ENCODE measurements at places on chromosomes 13 and 19.
A peak's percentile ranks its signal among the peaks of the same experiment; 100 is the strongest.

- DNase-seq: no peak
Observed at GRCh38 chr13:59478908-59479307, 684.8 kb downstream of the DIAPH3 start.

- peak; percentile 82 for DNase-seq
Observed at GRCh38 chr19:6273701-6274601, 5.8 kb downstream of the MLLT1 start.

- peak; percentile 56 for DNase-seq
Observed at GRCh38 chr19:10797541-10798256, 38.3 kb downstream of the TMED1 start.

DNA sequence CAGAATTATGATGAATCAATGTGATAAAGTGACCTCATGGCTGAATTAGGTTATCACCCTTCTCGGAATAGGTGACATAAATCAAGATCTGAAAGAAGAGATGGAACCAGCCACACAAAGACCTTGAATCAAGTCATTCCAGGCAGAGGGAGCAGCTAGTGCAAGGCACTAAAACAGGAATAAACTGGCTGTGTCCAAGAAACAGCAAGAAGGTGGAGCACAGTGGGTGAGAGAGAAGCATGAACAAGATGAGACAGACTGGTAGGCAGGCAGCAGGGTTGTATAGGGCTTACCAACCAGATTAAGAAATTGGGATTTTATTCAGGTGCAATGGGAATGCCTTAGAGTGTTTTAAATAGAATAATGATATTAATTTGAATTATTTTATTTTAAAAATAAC lies 470.3 kb downstream of the PCDH20 start:
- no peak for DNase-seq

GRCh38 chr13:41312176-41312500 lies 1.1 kb downstream of the NAA16 start:
- DNase-seq: peak; percentile 28

DNA sequence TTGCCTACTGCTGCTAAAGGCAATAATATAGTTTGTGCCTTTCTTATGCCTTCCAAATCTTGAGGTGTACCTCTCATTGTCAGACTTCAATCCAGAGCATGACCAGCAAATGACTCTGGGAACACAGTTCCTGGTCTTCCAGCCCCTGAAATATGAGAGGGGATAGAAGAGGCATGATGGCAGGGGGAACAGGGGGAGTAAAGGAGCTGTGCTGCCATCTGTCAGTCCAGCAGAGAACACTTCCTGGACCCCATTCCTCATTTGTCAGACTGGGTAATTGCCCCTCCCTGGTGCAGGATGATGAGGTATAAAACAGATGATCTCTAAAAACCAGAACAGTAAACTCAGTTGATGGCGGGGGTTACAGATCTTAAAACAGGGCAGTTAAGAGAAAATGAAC lies 618.7 kb downstream of the DIAPH3 start:
- no peak for DNase-seq

DNA sequence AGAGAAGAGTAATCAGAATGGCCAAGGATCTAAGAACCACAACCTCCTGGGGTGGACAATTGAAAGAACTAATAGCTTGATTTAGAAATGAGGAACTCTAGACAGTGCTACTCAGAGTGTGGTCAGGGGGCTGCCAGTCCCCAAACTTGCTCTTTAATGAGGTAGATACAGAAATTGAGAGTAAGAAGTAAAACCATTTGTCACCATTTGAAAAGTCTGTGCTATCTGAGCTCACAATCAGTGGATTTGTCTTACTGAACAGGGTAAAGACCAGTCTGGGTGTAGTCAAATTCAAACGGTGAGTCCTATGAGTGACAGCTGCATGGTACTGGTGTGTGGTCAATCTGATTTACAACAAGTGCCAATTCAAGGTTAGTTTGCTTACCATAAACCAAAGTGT lies 118.9 kb downstream of the KL start:
- DNase-seq: no peak

DNA sequence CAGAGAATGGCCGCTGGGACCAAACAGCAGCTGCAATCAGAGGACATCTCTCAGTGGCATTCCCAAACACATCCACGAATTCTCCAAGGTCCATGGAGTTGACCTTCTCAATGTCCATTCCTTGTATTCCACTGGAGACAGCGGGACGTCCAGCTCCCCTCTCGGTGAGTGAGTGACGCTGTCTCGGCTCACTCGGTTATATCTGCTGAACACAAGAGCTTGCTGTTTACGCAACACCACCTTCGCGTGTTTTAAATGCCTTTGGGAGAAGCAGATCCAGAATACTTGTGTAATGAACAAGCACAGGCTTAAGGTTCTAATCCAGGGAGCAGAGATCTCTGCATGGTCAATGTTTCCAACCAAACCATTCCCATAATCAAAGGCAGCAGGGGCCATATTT lies at the start of gene URAD:
Gene URAD, minus strand, starts transcription at position 174 of the 400 bp plus-strand sequence. Its CDS starts 56 bp downstream, at position 118.
- DNase-seq: no peak

GRCh38 chr19:55581823-55582223 lies 1.2 kb upstream of the ZNF579 start:
- DNase-seq: no peak

GRCh38 chr13:36724141-36724540 lies 50.3 kb downstream of the SERTM1 start:
- DNase-seq: no peak

- peak; percentile 72 for DNase-seq
Observed at GRCh38 chr19:5987077-5987818, 9.3 kb upstream of the RANBP3 start.

GRCh38 chr13:31380715-31381114 lies 180.9 kb downstream of the B3GLCT start:
- DNase-seq: no peak

- no peak for DNase-seq
Observed at GRCh38 chr19:45553464-45553863, 31.1 kb downstream of the OPA3 start.

DNA sequence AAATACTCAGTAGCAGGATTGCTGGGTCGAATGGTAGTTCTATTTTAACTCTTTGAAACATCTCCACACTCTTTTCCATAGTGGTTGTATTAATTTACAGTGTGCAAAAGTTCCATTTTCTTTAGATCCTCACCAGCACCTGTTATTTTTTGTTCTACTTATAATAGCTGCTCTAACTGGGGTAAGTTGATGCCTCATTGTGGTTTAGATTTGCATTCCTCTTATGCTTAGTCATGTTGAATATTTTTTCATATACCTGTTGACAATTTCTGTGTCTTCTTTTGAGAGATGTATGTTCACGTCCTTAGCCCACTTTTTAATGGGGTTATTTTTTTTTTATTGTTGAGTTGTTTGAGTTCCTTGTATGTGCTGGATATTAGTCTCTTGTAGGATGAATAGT lies 144.6 kb downstream of the NBEA start:
- no peak for DNase-seq

DNA sequence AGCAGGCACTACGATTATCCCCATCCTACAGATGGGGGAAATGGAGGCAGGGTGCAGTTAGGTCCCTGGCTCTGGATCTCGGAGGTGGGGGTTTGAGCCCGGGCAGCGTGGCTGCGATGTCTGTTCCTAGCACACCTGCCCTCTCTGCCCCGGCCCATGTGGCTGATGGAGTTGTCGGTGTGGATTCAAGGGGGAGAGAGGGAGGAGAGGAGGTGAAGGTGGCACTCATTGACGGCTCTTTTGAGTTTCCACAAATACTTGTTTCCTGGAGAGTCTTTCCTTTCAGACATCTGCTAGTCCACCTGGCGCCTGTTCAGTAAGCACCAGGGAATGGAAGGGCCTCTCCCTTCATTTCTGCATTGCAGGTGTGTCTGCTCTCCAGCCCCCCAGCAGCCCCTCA lies 69.9 kb downstream of the ARHGEF18 start:
- no peak for DNase-seq

GRCh38 chr19:32550666-32551065 lies 30.3 kb upstream of the PDCD5 start:
- DNase-seq: no peak

DNA sequence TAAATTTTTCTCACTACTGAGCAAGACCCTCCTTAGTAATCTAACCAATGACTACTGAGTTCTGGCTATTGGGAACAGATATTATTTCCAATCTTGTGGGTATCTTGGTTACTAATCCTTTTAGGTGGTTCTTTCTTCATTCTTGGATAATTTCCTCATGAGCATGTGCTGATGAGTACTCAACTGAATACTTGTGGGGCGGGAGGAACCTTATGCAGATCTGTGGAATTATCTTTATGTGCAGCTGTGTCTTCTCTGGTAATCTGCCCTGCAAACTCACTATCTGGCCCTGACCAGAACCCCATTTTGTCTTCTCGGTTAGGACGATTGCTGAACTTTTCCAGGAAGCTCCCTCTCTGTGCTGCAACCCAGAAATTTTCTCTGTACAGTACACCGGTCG lies 89.7 kb upstream of the TRPC4 start:
- no peak for DNase-seq

- DNase-seq: no peak
Observed at GRCh38 chr19:1189419-1189818, 15.4 kb upstream of the SBNO2 start.

DNA sequence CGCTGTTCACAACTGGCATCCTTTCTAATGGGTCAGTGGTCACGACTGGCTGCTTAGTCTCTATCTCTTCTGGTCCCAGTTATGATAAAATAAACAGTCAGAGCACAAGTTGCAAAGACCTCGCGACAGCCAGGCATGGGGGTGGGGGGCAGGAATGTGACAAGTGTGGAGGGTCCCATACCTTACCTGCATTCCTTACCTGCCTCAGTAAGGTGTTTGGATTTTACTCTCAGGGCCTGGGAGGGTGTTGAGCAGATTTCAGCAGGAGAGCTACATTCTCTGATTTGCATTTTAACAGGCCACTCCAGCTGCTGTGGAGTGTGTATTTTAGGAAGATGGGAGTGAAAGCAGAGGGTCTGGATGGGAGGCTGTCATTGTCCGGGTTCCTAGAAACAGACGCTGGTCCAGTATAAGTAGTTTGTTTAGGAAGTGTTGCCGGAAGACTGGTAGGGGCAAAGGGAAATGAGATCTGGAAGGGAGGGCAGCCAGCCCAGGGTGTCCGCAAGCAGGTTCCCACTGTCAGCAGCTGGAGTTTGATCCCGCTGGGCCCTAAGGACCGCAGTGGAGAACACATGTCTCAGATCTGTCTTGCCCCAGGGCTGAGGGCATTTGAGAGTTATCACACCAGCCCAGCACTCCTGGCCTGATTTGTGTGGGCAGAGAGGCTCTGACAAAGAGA lies 920.0 kb downstream of the UQCRFS1 start:
- DNase-seq: no peak

DNA sequence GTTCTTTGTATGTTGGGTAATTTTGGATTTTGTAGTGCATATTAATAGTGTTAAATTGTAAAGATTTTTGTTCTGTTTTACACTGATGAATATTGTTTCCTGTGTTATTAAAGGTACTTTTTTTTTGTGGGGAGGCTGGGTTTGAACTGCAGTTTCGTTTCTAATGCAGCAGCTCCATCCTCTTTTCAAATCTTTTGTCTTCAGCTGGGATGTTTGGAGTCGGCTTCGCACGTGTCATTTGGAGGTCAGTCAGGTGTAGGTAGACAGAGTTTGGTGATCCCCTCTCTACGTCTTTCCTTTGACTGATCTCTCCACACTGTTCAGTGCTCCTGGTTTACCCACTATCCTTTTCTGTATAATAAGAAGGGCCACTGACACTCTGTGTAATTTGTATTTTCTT lies 30.3 kb downstream of the TDRD3 start:
- DNase-seq: no peak

GRCh38 chr19:13959141-13959961 lies 7.0 kb downstream of the DCAF15 start:
- no peak for DNase-seq

DNA sequence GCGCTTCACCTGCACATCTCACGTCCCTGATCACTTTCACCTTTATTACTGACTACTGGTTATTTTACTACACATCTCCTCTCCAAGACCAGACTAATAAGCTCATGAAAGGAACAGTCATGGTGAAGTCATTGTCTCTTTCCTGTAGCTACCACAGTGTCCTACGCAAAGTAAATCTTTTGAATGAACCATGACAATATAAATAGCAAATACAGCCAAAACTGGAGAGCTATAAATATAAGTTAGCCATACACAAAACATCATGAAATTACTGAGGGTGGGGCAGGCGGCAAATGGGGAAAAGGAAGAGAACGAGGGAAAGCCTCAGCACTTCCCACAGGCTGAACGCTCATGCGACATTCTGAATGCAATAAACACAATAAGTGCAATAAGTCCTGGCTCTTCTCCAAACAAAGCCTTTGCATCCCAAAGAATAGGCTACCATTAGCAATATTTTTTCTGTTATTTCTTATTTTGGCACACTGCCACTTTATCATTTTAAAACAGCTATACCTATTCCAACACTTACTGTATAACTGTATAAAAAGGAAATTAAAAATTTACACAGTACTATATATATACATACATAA lies 62.5 kb downstream of the TUBGCP3 start:
- no peak for DNase-seq

- no peak for DNase-seq
Observed at GRCh38 chr13:29182216-29182615, 362.1 kb downstream of the MTUS2 start.

GRCh38 chr13:61700181-61700580 lies 284.5 kb upstream of the PCDH20 start:
- DNase-seq: no peak

DNA sequence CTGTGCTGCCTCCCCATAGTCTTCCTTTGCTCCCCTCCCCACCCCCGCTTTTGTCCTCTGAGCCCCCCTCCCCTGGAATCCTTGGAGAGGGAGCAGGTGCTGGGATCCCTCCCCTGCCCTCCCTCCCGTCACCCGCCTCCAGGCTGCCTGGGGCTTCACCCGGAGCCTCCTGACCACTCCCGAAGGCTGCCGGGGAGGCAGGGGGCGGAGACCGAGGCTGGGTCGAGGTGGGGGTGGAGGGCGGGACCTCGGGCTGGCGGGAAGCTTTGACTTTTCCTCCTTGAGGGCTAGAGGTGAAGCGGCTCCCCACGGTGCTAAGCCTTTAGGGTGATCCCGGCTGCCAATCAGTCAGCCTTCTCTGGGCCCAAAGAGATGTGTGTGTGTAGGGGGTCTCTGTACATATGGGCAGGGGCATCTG lies 1.5 kb downstream of the KMT5C start:
- peak; percentile 84 for DNase-seq

- no peak for DNase-seq
Observed at GRCh38 chr13:23434491-23434890, 989 bp upstream of the SACS start.

- DNase-seq: no peak
Observed at GRCh38 chr13:44197791-44198770, 175.5 kb upstream of the SERP2 start.

DNA sequence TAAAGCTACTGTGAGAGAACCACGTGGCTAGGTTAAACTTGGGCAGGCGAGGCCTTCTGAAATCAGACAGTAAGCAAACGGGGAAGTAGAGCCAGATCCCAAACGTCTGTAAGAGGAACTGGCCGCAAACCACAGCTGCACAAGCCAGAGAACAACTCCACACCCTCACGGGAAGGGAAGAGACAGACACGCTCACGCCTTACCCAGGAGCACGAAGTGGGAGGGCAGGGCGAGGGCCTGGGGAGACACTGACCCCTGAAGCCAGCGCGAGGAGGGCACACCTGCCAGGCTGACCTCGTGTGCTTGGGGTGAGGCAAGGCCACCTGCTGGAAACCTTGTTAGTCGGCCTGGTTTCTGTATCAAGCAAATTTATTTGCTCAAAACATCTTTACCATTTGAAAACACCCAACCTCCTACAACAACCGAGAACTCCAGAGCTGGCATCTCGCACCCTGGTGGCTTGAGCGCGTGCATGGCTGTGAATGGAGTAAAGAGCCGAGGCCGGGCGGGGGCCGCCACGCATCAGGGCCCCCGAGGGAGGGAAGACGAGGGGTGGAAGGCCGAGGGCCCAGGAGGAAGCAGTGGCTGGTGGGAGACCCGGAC lies 7.3 kb downstream of the POLR2E start:
- peak; percentile 95 for DNase-seq

Measured in inflammatory macrophage treated with lipopolysaccharide for 4 hours (primary cell).